ENCODE measurements at places on chromosomes 1 and 21. TPM values are rescaled to one million over a fixed set of nuclear protein-coding genes. Genes with fewer than 3 reads are reported as not detected.

The THBS3 gene
- total RNA-seq: 5.4 TPM

The RAB25 gene
- total RNA-seq: not detected

The DYNLT5 gene
- total RNA-seq: not detected

The F13B gene
- not detected for total RNA-seq

The VANGL2 gene
- total RNA-seq: 2.2 TPM

- no peak for DNase-seq
- no peak overlapping the region for H3K4me3 ChIP-seq
- H3K4me1 ChIP-seq: peaks cover 52% of the 10 kb centered on the region
- peaks cover 9% of the 10 kb centered on the region for H3K36me3 ChIP-seq
- H3K27ac ChIP-seq: no peak overlapping the region
Observed at GRCh38 chr1:27598295-27598687, 5.7 kb downstream of the AHDC1 start.

DNA sequence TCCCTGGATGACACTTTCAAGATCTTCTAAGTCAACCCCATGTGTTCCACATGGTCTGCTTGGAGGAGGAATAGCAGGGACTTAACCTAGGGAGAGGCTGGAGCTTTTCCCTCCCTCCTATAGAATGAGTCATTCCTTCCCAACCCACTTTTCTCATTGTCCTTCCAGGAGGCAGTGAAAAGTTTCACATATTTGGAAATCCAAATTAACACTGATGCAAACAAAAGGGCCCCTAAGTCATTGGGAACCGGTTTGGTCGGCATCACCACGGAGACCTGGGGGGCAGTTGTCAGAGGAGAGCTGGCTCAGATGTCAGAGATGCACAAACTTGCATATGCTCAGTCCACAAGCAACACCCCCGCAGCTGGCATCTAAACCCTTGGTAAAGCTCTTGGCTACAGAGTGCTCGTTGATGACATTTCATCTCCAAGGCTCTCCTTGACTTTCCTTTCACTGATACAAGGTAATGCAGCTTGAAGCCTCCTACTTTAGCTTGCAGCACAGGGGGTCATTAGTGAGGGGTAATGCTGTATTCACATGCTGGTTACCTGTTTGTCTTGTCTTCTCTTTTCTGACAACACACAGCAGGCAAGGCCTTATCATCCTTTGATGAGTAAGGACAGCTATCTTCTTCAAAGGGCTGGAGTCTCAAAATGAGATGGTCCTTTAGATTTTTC, 12.3 kb upstream of the LRRC8D start:
- H3K27me3 ChIP-seq: no peaks in the 10 kb centered on the region
- peak overlapping the region; percentile 13 for H3K27ac ChIP-seq
- H3K36me3 ChIP-seq: no peaks in the 10 kb centered on the region
- H3K4me3 ChIP-seq: no peak overlapping the region
- H3K4me1 ChIP-seq: peaks cover 24% of the 10 kb centered on the region

- no peak overlapping the region for H3K4me3 ChIP-seq
- no peaks in the 10 kb centered on the region for H3K36me3 ChIP-seq
- H3K27me3 ChIP-seq: no peaks in the 10 kb centered on the region
- DNase-seq: no peak
Observed at GRCh38 chr1:77446841-77447555, 165.2 kb downstream of the AK5 start.

GRCh38 chr21:41869771-41870170, 9.4 kb downstream of the PRDM15 start:
- no peak for DNase-seq
- no peaks in the 10 kb centered on the region for H3K27me3 ChIP-seq
- H3K4me3 ChIP-seq: no peak overlapping the region
- H3K36me3 ChIP-seq: 0 out of 2 replicates have a peak, but pooled peaks cover 3% of the 10 kb centered on the region
- H3K4me1 ChIP-seq: no peaks in the 10 kb centered on the region

GRCh38 chr1:81225789-81226602, 574.7 kb upstream of the ADGRL2 start:
- no peak overlapping the region for H3K27ac ChIP-seq
- no peak overlapping the region for H3K4me3 ChIP-seq
- 0 out of 2 replicates have a peak, but pooled peaks cover 2% of the 10 kb centered on the region for H3K27me3 ChIP-seq
- H3K36me3 ChIP-seq: no peaks in the 10 kb centered on the region

DNA sequence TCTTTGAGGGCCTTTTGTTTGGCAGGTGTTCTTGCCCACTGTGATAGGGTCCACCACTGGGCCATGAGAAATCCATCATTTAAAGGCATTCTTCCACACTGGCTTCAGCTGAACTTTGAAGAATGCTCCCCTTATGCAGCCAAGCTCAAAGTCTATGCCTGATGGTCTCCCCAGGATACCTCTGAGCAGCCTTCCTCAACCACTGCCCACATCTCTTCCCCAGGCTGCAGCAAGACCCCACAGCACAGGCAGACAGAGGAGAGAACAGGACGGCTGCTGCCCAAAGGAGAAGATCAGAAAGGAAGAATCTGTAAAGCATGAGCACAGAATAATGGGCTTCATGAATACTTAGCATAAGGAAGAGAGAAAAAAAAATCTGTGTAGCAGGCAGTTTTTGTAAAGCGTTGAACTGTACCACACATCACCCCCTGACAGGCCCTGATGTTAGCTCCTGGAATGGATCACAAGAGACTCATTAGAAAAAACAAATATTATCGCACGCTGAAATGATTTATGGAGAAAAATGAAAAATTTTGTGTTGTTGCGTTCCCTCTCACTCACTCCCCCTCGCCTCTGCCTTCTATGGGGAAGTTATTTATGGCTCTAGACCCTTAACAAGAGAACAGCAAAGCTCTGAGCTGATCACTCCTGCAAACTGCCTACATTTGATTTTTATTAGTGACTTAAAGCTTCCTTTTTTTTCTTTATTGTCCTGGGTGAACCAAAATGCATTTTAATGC, 134.1 kb downstream of the TMEM53 start:
- no peak for DNase-seq
- no peak overlapping the region for H3K4me3 ChIP-seq
- H3K4me1 ChIP-seq: no peaks in the 10 kb centered on the region
- peaks cover 20% of the 10 kb centered on the region for H3K27me3 ChIP-seq
- no peaks in the 10 kb centered on the region for H3K36me3 ChIP-seq
- H3K27ac ChIP-seq: no peak overlapping the region

DNA sequence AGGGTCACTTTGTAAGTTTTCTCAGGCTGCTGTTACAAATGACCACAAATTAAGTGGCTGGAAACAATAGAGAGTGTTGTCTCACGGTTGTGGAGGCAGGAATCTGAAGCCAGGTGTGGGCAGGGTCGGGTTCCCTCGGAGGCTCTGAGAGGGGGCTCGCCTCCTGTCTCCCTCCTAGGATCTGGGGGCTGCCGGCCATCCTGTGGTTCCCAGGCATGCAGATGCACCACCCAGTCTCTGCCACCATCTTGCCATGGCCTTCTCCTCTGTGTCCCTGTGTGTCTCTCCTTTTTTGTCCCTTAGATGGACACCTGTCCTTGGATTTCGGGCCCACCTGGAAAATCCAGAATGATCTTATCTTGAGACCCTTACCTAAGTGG, 4.8 kb downstream of the TP73 start:
- H3K36me3 ChIP-seq: no peaks in the 10 kb centered on the region
- DNase-seq: no peak
- no peak overlapping the region for H3K27ac ChIP-seq
- peaks cover 14% of the 10 kb centered on the region for H3K27me3 ChIP-seq
- peaks cover 7% of the 10 kb centered on the region for H3K4me1 ChIP-seq

- H3K27me3 ChIP-seq: peaks cover 42% of the 10 kb centered on the region
- H3K27ac ChIP-seq: no peak overlapping the region
- no peak for DNase-seq
- H3K36me3 ChIP-seq: no peaks in the 10 kb centered on the region
- no peaks in the 10 kb centered on the region for H3K4me1 ChIP-seq
Observed at GRCh38 chr21:33149181-33149580, 79.2 kb downstream of the OLIG1 start.

GRCh38 chr21:33229784-33230544, at the start of gene IFNAR2:
IFNAR2 (plus strand) TSS chr21:33229938; CDS start chr21:33241923, 11,985 bp downstream.
- peak within 1 kb of the TSS; percentile 77 for H3K27ac ChIP-seq
- peak; percentile 66 for DNase-seq
- peak within 1 kb of the TSS; percentile 95 for H3K4me3 ChIP-seq

DNA sequence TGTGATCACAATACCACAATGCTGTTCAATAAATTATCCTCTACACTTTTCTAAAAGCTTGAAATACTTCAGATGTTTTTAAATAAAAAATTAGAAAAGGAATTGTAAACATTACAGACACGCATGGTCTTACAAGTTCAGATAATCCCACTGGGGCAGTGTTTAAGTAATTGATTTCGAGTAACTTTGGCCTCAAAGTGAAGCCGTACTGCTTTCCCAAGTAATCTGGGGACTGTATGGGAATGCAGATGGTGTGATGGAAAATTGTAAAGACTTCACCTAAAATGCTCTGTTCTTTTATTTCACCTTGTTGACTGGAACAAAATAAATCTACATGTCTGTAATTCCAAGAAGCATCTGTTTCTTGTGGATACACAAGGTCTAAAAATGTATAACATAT, 401.7 kb upstream of the LYPLAL1 start:
- H3K4me3 ChIP-seq: no peak overlapping the region
- DNase-seq: no peak
- no peaks in the 10 kb centered on the region for H3K4me1 ChIP-seq
- H3K36me3 ChIP-seq: no peaks in the 10 kb centered on the region
- H3K27me3 ChIP-seq: no peaks in the 10 kb centered on the region

GRCh38 chr1:180000575-180000974, 46.0 kb downstream of the CEP350 start:
- DNase-seq: no peak
- H3K27ac ChIP-seq: no peak overlapping the region
- H3K36me3 ChIP-seq: peaks cover 45% of the 10 kb centered on the region
- no peaks in the 10 kb centered on the region for H3K27me3 ChIP-seq
- no peak overlapping the region for H3K4me3 ChIP-seq

GRCh38 chr21:39721885-39722284, 23.1 kb upstream of the IGSF5 start:
- no peaks in the 10 kb centered on the region for H3K4me1 ChIP-seq
- H3K36me3 ChIP-seq: no peaks in the 10 kb centered on the region
- H3K4me3 ChIP-seq: no peak overlapping the region
- H3K27ac ChIP-seq: no peak overlapping the region
- H3K27me3 ChIP-seq: no peaks in the 10 kb centered on the region

- H3K27ac ChIP-seq: peak overlapping the region; percentile 94
- peak; percentile 97 for DNase-seq
- peak overlapping the region; percentile 16 for H3K4me3 ChIP-seq
- H3K36me3 ChIP-seq: peaks cover 22% of the 10 kb centered on the region
- H3K4me1 ChIP-seq: peaks cover 84% of the 10 kb centered on the region
- H3K27me3 ChIP-seq: no peaks in the 10 kb centered on the region
Observed at GRCh38 chr1:21931171-21932093, 5.7 kb downstream of the HSPG2 start.

DNA sequence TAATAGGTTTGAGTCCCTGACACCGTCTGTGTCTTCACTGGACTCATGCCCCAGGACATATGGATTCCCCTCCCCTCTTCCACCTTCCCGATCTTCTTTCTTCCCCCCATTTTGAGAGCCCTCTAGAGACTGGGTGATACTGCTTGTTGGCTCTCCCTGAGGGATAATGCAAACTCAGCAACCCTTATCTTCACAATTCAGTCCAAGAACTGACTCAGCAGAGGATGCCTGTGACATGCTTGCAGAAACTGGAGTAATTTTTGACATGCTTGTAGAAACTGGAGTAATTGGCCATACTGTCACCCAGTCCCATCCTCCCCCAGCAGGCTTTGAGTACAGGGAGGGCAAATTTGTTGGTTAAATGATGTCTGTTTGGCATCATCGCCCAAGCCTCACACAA, 127.6 kb upstream of the CTTNBP2NL start:
- no peaks in the 10 kb centered on the region for H3K36me3 ChIP-seq
- no peaks in the 10 kb centered on the region for H3K4me1 ChIP-seq
- H3K27ac ChIP-seq: no peak overlapping the region

DNA sequence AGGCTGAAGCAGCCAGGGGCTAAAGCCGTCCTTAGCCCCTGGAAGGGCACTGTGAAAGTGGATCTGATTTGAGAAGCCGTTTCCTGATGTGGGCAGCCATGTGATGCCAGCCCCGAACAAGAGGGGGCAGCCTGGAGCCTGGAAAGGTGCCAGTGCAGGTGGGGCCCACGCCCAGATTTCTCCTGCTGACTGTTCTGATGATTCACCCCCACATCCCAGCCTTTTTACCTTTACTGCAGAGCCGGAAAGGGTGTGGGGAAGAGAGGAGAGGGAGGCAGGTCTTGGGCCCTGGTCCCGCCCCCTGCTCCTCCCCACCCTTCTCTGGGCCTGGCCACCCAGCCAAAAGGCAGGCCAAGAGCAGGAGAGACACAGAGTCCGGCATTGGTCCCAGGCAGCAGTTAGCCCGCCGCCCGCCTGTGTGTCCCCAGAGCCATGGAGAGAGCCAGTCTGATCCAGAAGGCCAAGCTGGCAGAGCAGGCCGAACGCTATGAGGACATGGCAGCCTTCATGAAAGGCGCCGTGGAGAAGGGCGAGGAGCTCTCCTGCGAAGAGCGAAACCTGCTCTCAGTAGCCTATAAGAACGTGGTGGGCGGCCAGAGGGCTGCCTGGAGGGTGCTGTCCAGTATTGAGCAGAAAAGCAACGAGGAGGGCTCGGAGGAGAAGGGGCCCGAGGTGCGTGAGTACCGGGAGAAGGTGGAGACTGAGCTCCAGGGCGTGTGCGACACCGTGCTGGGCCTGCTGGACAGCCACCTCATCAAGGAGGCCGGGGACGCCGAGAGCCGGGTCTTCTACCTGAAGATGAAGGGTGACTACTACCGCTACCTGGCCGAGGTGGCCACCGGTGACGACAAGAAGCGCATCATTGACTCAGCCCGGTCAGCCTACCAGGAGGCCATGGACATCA, at the start of gene SFN:
SFN (plus strand) TSS at position 369 of the 904 bp plus-strand sequence; CDS start at position 433, 64 bp downstream.
- no peaks in the 10 kb centered on the region for H3K27me3 ChIP-seq
- no peak within 1 kb of the TSS for H3K4me3 ChIP-seq
- no peaks in the 10 kb centered on the region for H3K36me3 ChIP-seq
- H3K27ac ChIP-seq: no peak within 1 kb of the TSS
- H3K4me1 ChIP-seq: peaks cover 16% of the 10 kb centered on the region

DNA sequence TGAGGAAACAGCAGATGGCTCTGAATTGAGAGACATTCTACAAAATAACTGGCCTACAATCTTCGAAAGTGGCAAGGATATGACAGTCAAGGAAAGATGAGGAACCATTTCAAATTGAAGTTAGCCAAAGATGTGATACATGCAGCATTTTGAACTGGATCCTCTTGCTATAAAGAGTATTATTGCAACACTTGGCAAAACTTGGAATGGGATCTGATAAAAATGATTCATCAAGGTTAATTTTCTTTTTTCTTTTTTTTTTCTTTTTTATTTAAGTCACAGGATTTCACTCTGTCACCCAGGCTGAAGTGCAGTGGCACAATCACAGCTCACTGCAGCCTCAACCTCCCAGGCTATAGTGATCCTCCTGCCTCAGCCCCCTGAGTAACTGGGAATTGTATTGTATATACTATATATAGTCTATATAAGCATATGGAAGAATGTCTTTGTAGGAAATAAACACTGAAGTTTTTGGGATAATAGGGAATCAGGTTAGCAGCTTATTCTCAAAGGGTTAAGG, 49.8 kb upstream of the GJA8 start:
- H3K27me3 ChIP-seq: no peaks in the 10 kb centered on the region
- H3K27ac ChIP-seq: no peak overlapping the region
- no peak for DNase-seq
- no peaks in the 10 kb centered on the region for H3K36me3 ChIP-seq
- no peaks in the 10 kb centered on the region for H3K4me1 ChIP-seq

- no peak overlapping the region for H3K27ac ChIP-seq
- H3K36me3 ChIP-seq: no peaks in the 10 kb centered on the region
- DNase-seq: no peak
- no peaks in the 10 kb centered on the region for H3K4me1 ChIP-seq
- H3K4me3 ChIP-seq: no peak overlapping the region
Observed at GRCh38 chr1:222955964-222956363, 141.1 kb downstream of the DISP1 start.

- H3K4me1 ChIP-seq: peaks cover 52% of the 10 kb centered on the region
Observed at GRCh38 chr1:38790422-38791163, 69.0 kb downstream of the RRAGC start.
